CD4-positive, alpha-beta T cell treated with Interferon gamma for 1 hour (primary cell): ENCODE measurements at places on chromosomes 16 and 17.
A peak's percentile ranks its signal among the peaks of the same experiment; 100 is the strongest.

DNA sequence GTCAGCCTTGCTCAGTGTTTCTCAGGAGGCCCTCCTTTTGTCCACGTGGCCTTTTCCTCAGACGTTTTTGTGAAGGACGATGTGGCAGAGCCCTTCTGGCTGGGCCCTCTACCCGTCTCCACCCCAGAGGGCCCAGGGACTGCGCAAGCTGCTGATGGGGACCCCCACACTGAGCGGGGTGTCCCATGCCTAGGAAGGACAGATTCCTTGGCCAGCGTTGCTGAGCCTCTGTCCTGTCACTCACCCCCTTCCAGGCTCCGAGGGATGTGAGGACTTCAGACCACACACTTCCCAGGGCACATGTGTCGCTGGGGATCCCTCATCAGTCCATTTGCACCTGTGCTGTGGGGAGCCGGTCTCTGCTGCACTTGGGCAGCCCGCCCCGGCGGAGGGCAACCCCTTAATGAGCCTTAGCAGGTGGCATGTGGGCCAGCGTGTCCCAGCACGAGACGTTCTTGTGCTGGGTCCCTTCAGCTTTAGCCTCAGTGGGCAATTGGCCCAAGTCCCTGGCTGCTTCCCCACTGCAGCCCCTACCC, 48.3 kb downstream of the NT5M start:
- DNase-seq = no peak

DNA sequence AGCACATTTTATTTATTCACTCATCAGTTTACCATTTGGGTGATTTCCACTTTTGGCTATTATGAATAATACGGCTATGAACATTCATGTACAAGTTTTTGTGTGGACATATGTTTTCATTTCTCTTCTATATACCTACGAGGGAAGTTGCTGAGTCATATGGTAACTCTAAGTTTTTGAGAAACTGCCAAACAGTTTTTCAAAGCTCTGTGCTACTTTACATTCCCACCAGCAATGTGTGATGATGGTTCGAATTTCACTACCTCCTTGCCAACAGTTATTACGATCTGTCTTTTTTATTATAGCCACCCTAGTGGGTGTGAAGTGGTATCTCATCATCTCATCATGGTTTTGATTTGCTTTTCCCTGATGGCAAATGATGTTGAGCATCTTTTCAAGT, 63.7 kb upstream of the MRTFB start:
- DNase-seq = no peak

DNA sequence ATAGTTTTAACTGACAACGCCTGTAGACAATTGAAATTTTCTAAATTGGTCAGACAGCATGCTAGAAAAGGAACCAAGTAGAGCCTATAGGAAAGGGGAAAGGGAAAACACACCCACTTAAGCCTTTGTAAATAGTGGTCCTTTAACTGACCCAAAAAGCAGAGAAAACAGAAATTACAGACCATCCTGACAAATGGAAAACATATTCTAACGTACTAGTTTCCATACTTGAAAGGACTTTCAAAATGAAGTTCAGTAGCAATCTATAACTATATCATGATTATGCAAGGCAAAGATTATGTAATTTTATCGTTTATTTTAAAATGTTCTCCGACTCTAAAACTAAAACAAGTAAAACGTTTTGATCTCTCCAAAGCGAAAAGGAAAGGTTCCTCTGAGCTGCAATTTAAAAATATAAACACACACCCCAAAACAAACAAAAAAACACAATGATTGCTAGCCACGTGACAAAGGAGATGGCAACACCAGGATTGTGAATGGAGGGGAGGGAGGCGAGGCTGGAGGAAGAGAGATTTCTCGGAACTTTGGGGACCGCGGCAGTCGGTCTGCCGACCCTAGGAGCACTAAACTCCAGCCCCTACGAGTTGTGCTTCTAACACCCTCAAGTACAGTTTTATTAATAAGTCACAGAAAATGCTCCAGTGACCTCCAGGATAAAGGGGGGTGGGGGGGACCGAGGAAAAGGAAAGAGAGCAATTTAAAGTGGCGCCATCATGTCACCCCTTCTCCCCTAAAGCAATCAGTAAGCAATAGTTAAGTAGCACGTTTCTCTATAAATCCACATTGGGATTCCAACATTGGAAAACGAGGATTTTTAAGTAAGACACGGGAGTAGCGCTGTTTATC, 1.7 kb downstream of the KANSL1 start:
- peak; percentile 45 for DNase-seq

GRCh38 chr16:4214215-4214621, 27.7 kb downstream of the SRL start:
- DNase-seq = no peak

DNA sequence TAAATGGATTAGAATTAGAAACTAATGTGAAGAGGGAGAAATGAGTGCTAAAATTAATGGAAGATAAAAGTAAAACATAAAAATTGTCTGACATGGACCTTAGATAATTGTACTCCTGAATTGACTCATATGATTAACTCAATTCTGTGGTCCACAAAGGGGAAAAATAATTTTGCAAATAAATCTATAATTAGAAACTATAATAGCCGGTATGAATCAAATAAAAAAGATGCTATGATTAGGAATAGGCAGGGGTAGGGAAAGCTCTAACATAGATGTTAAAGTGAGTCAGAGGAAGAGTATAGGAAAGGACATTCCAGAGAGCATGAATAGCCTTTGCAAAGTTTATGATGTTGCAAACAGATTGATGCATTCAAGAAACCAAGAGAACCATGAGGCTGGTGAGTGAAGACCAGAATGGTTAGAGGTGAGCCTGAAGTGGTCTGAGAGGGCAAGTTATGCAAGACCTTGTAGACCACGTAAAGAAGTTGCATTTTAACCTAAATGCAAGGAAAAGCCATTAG, 262.1 kb upstream of the CA10 start:
- DNase-seq = no peak

DNA sequence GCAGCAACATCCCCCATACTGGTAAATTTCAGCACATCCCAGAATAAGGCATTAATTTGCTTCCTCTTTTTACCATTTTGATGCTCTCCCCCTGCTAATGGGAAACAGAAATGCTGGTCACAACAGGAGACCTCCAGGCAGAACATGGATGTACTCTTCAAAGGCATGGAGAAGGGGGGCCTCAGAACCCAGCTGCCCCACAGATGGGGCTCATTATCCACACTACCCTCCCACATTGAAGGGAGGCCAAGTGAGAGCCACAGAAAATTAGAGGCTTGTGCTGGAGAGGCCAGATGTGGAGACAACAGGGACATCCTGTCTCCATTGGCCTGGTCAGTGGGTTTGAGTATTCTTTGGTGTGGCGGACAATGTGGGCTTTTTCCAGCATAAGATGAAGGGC, 150.1 kb upstream of the CDH11 start:
- no peak for DNase-seq

- DNase-seq = no peak
Measured at GRCh38 chr16:56722200-56722842, 7.6 kb upstream of the NUP93 start.

DNA sequence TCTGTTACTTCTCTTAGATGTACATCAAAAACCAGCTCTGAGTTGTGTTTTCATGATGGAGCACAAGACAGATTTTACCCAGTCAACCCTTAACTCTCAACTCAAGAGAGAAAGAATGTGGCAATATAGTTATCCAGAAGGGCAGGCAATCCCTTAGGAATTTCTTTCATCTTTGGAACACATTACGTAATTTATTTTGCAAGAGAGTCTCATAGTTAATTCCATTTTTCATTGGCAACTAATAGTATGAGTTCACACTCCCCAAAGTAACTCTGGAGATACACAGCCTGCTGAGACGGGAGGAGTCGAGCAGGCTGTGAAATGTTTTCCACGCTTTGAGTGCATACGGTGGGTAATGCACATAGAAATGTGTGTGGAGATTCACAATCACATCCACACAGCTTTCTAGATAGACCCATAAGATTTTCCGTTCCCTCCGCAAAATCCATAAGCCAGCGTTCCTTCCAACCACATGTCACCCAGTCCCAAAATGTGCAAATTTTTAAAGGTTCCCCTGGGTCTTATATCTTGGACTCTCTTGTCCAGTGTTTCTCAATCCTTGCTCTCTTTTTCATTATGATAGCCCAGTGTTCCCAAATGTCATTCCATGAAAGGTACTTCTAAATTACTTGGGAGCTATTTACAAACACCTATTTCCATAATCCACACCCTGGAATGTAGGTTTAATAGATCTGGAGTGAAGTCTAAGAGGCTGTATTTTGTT, 8.4 kb upstream of the CDRT4 start:
- no peak for DNase-seq

GRCh38 chr17:36920032-36921005, 17.0 kb upstream of the LHX1 start:
- DNase-seq = no peak

DNA sequence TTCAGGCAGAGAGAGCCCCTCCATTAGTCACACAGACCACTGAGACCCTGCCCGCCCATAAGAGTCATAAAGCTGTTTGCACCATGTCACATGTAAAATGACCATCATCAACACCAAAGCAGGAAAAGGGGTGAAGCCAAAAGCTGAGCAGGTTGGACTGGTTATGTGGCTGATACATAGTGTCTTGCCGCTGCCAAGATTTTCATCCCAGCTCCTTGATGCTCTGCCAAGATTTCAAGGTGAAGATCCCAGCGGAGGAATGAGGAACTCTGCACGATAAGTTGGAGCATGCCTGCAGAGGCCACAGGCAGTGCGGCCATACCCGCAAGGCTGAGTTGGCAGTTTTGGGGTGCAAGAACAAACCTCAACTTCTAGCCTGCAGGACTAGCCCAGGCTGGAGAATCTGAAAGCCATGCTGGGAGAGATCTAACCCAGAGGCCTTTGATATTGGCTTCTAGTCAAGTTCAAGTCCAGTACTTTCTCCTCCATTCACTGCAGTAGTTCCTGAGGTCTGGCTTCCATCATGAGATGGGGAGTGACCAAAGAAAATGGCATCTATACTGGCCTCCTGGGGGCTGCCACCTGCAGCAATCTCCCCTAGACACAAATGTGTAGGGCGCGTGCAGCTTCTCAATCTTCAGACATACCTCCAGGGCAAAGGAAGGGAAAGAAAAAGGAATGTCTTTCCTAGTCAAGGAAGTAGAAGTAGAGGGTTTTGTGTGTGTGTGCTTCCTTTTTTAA, 79.7 kb upstream of the NOL11 start:
- no peak for DNase-seq

DNA sequence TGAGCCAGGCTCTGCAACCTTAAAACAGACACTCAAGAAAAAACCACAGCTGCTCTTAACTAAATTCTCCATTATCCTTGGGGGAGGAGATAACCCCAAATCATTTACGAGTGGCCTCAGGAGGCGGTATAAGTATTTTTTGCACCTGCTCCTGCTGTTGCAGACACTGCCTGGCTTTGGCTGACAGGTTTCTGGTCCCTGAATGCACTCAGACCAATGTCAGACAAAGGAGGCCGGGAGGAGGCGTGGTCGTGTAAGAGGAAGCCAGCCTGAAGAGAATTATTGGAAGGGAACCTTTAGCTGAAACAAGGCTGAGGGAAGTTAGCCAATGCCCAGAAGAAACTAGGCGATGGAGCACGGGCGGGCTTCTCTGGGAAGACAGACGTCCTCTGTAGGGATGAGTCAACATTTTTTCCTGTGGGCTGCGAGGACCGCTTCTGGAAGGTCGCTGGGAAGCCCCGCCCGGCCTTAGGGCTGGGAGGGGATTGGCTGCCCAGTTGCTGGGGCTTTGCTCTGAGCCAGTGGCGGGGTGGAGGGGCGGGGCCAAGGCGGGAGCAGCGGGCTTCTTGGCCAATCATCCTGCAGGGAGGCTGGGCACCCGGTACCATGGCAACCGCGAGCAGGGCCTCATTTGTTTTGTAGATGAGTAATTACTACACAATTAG, 82.3 kb downstream of the CCDC182 start:
- DNase-seq = peak; percentile 67

DNA sequence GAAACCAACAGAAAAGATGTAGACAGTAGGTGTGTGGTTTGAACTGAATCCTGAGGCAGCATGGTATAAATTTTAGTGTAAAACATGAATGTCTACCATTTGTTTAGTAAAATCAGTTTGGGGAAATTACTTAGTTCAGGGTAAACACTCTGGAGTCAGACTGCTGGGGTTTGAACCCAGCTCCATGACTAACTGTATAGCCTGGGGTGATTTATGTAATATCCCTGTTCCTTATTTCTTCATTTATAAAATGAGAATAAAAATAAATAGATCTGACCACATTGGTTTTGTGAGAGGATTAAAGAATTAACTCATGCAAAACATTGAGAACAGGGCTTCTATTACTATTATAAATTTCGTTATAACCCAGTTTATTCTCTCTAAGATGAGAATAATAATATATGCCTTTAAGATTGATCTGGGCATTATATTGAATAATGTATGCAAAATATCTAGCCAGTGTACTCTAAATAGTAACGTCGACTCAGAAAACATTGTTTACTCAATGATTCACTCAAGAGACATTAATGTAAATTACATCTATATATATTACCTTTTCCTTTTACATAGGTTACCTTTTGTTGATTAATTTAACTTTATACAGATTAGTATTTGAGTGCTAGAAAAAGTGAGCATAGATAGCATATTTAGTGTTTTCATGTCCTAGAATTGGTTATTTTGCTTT, 120.6 kb upstream of the KCNJ16 start:
- no peak for DNase-seq

- DNase-seq = no peak
Measured at GRCh38 chr17:27539152-27539551, 82.9 kb downstream of the KSR1 start.

- DNase-seq = peak; percentile 82
Measured at GRCh38 chr16:77236063-77236511, 36.9 kb downstream of the SYCE1L start.

- DNase-seq = no peak
Measured at GRCh38 chr16:68995011-68995504, 110.4 kb upstream of the HAS3 start.

GRCh38 chr16:50449800-50450199, 81.0 kb upstream of the BRD7 start:
- no peak for DNase-seq

DNA sequence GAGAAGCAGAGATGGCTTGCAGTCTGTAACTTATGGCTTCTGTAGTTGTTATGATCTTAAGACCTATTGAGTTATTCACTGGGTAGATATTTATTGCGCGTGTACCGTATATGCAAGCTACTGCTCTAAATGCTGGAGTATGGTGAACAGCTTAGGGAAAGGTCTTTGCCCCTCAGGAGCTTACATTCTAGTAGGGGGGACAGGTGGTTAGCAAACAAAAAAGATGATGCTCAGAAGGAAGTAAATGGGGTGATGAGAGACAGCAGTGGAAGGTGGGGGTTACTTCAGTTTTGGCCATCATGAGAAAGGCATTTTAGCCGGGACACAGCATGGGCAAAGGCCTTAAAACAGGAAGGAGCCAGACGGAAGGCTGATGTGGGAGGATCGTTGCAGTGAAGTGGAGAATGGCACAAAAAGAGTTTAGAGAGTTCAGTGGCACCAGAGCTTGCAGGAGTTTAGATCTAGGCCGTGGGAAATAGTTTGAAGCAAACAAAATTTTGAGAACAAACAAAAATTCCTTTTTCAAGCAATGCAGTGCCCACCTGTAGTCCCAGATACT, 2.1 kb downstream of the ARMC7 start:
- no peak for DNase-seq

DNA sequence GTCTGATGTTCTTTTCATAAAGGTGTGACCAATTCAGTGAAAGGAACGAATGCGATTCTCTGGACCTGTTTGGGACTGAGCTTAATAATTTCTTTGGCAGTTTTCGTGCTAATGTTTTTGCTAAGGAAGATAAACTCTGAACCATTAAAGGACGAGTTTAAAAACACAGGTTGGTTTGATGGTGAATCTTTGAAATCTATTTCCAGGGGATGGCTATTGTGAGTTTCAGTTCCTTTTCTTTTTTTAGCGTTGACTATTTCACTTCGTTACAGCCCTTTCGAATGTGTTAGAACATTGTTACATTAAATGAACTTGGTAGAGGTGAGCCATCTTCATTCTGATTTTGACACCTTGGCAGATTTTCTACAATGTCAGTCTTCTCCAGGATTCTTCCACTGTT, 1.2 kb downstream of the TNFRSF17 start:
- DNase-seq = no peak
